Iris pigment epithelial cell (primary cell): ENCODE measurements at places on chromosomes 7 and 10.

DNA sequence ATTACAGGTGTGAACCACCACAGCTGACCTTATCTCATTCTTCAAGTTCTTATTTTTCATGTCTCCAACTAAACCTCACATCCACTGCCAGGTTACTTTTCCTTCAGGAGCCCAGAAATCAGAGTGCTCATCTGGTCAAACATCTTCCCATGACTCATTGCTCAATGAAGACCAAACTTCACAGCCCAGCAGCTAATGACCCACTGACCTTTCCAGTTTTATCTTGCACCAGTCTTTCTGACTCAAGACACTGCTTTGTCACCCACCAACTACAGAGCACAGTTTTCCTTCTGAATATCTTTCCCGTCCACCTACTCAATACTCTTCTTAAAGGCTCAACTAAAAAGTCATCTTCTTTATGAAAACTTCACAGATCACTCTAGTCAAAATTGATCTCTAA, 245.1 kb downstream of the CHCHD3 start:
- peak; percentile 73 for DNase-seq

- no peak for DNase-seq
Measured at GRCh38 chr10:35885076-35885475, 243.0 kb upstream of the FZD8 start.

DNA sequence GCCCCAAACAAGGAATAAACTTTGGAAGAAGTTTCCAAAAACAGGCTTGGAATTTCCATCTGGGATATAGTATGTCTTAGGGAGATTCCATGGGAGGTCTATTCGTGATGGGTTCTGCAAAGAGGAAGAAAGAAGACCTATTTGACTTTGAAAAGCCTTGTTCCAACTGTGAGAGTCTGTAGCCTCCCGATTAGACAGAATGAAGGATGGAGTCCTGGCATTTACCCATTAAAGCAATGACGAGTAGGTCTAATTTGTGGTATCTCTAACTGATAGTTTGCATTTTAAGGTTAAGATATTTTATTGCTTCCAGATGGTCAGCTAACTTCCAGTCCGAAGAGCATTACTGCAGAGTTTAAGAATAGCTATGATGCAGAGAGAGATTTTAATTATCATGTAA, 19.5 kb upstream of the GALNT17 start:
- DNase-seq: no peak

DNA sequence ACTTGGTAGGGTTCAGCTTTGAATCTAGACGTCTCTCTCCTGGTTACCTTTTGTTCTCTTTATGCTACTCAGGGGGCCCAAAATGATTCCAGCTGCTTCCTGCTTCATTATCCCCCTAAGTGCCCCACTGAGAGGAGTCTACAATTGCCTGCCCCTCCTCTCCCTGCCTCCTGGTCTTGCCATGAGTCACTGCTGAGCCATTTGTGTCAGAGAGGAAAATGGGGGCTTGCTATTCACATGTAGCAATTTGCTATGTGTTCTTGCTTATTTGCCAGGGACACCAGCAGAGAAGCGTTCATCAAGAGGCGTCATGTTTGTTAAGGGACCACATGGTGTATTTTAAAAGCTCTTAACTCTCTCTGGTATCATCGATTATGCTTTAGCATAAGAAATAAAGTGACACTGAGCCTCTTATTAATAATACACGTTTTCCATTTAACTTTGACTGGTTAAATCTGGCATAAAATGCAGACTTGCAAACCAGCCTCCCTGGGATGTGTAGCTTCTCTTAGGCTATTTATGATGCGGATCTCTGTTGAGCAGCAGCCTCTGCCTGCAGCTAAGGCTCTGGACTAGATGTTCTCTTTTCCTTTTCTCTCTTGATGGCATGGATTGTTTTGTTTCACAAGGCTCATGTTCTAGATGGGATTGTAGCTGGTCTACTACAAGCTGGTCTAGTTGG, 239.3 kb downstream of the AUTS2 start:
- peak; percentile 12 for DNase-seq

DNA sequence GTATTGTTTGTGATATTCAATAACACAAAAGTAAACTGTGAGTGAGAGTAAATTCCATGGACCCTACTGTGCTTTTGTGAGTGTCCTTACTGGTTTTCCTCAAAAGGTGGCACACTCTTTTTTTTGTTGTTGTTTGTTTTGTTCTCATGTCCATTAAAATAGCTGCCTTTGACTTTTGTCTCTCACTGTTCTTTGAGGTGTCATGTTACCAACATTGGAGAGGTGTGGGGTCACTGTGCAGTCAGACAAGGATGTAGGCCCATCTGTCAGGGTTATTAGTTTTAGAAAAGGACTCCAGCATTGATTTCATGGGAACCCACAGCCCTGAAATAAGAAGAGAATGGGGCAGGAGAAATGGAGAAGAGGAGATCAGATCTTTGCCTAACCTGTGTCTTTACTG, 383.1 kb downstream of the SORCS3 start:
- DNase-seq: no peak

- DNase-seq: no peak
Measured at GRCh38 chr10:82821043-82821442, 946.0 kb downstream of the NRG3 start.

DNA sequence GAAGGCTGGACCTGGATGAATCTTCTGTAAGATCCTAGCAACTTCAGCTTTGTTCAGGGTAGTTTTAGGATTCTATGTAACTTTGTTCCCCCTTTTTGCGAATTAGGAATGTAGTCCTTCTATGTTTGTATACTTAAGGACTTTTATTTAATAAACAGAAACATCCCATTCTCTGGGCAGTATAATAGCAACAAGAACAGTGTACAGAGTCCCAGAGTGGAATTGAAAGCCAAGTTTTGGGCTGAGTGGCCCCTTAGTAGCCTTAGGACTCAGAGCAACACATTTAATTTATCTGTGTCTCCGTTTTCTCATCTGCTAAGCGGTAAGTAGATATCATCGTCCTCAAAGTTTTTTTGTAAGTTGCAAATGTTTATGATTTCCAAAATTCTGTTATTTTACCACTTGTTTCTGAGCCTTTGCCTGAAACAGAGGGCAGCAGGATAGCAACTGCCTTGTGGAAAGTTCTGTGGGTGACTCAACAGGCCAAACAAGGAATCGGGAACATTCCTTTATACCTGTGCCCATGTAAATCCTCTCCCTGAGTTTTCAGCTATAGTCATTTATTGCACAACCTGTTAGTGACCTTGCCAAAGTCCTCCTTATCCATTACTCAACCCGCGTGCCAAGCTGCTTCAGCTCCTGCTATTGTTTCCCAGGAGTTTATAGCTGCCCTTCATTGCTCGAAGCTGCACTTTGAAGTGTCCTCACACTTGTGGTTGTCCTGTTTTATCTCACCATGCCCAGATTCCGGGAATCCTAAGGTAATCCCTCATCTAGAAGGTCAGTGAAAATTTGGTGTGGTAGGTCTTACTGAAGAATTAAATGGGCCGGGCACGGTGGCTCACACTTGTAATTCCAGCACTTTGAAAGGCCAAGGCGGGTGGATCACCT, 199.1 kb upstream of the AHR start:
- peak; percentile 58 for DNase-seq

DNA sequence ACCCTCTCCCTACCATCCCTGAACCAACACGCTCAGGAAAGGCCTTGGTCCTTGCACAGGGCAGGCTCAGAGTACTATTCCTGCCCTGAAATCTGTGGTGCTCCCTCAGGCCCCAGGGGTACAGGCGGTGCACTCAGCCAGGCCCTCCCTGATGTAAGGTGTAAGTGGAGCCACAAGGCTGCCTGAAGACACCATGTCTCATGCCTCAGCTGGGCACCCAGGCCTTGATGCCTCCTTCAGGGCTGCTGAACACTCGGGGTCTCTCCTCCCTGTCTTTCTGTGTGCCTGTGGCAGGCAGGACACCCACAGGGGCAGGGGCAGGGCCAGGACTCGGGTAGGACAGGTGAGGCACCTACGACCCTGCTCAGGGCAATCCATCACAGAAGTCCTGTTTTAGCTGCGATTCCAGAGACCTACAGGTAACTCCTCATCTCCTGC, 22.9 kb upstream of the ANTXRL start:
- no peak for DNase-seq

- DNase-seq: peak; percentile 36
Measured at GRCh38 chr7:71486856-71487628, 355.1 kb downstream of the GALNT17 start.

DNA sequence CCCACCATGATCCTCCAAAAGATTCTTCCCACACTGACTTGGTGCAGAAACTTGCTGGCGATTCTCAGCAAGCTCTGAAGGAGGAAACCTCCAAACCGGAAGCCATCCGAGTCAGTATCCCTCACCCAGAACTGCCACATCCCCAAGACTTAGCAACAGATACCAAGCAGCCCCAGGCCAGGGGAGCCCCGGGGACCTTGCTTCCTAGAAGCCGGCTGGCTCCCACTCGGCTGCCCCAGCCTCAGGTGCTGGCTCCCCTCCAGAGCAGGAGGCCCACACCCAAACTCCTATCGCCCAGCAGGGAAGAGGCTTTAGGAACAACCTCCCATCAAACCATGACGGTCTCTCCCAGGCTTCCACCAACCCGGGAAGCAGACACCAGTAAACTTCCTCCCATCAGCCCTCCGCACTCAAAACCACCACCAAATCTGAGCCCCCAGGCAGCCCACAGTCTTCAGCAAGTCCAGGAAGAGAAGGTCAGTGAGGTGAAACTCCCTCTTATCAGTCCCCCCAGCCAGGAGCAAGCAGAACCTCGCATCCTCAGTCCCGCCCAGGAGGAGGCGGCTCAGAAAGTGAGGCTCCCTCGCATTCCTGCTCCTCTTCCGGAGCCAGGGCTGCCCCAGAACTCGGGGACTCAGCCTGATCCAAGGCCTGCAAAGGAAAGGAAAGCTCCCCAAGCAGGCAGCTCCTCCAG, 82.3 kb downstream of the LRGUK start:
- DNase-seq: no peak
